ENCODE measurements at places on chromosomes 3 and 15.

- DNase-seq: no peak
Observed at GRCh38 chr3:158455406-158455805, 115.6 kb upstream of the MLF1 start.

GRCh38 chr3:183309276-183309675, 56.2 kb downstream of the B3GNT5 start:
- no peak for DNase-seq

DNA sequence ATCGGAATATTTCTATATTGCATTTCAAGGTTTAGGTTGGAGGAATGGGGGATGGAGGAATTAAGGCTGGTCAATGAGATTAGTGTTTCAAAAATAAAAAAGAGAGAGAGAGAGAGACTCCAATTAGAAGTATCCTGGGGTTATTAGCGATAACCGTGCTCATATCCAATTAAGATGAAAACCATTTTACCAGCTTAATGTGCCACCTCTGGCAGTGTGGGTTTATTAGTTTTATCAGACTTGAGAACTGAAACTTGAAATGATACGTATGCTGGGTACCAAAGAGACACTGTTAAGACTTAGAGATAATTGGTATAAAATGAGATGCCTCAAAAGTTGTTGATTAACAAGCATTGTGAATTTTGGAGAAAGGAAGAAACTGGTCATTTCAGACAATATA, 251.5 kb upstream of the NR2F2 start:
- DNase-seq: no peak

- no peak for DNase-seq
Observed at GRCh38 chr3:42864321-42864950, 11.2 kb downstream of the CYP8B1 start.

GRCh38 chr3:79329154-79329553, 438.6 kb downstream of the ROBO1 start:
- no peak for DNase-seq

DNA sequence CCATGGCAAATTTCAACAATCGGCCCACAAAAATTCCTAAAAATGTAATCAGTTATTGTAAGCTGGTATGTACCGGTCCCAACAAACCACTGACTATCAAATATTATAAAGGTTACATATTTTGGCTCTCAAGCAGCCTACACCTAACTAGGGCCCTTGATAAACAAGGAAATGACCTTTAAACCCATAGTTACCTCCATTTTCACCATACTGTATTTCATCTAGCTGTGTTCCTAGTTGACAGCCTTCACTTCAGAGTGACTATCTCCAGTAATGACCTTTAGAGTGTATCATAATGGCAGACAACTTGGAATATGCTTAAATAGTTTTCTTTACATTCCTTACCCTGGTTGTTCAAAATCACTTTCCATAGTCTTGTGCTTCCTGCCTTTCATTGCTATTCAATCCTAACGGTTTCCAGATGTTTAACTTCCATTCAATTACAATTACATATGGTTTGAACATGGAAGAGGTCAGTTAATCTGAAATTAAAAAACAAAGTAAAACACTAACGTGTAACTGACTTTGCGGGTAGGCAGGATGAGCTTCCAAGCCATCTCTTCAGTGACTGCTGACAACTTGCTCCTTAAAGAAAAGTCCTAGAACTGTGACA, 111.9 kb upstream of the TSC22D2 start:
- DNase-seq: no peak

DNA sequence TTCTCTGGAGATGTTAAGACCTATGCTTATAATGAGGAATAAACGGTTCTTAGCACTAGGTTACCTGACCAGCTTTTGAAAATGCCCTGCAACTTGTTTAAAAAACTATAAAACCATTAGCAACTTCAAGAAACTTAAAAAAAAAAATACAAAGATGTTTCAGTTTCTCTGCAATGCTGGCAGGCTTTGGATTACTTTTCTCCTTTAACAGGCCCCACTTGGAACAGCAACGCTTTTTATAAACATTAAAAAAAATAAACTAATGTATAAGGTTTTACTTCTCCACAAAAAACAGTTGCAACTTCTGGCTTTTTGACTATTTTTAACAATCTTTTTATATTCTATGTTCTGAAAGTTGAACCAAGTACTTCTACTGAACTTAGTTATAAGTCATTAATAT, 1006.7 kb downstream of the ROBO1 start:
- no peak for DNase-seq

DNA sequence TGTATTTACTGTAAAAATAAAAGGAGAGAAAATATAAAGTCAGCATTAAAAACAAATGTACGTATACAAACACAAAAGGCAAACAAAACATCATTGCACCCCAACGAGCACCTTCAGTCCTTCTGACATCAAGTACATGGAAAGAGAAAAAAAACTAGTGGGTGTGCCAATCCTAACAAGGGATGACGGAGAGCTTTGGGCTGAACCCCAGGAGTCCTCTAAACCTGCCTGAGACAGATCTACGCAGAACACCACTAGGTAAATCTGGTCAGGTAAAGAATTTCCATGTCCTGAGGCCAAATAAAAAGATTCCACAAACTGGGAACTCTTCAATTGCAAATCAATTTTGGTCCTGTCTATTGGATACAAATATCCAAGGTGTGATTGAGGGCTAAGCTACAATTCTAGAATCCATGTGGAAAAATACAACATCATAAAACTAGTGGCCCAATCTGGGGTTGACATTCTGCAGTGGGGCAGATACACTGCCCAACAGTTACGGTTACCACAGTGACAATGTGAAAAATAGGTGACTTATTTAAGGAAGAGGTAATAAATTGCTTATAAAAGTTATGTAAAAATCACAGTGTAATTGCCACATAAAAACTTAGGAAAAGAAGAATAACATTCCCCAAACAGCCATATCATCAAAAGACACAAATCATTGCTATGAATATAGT, 14.2 kb downstream of the IFT80 start:
- DNase-seq: no peak

GRCh38 chr15:44246521-44247268, 41.8 kb upstream of the GOLM2 start:
- no peak for DNase-seq

DNA sequence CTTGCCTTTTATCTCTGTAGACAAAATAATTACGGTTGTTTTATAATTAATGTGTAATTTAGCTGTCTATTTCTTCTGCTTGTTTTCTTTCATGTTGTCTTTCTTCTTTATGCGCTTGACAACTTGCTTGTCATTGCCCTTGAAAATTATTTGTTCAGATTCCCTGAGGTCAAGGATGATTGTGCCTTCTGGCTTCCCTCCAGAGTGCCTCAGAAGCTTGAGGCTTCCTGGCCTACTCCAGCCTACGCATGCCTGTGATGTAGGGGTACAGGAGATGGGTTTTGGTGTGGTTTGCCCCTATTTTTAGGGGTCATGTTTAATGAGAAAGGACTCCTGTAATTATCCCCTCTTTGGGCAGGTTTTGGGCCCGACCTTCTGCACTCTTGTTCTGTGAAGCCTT, 231.5 kb downstream of the SV2B start:
- DNase-seq: no peak

GRCh38 chr3:110758208-110758607, 313.4 kb upstream of the NECTIN3 start:
- no peak for DNase-seq

- DNase-seq: peak; percentile 95
Observed at GRCh38 chr15:43185157-43186002, at the start of gene CCNDBP1. Gene CCNDBP1 (plus strand): TSS chr15:43185403. CDS start chr15:43185499, 96 bp downstream.

- DNase-seq: peak; percentile 42
Observed at GRCh38 chr3:41026394-41027177, 172.7 kb upstream of the CTNNB1 start.

DNA sequence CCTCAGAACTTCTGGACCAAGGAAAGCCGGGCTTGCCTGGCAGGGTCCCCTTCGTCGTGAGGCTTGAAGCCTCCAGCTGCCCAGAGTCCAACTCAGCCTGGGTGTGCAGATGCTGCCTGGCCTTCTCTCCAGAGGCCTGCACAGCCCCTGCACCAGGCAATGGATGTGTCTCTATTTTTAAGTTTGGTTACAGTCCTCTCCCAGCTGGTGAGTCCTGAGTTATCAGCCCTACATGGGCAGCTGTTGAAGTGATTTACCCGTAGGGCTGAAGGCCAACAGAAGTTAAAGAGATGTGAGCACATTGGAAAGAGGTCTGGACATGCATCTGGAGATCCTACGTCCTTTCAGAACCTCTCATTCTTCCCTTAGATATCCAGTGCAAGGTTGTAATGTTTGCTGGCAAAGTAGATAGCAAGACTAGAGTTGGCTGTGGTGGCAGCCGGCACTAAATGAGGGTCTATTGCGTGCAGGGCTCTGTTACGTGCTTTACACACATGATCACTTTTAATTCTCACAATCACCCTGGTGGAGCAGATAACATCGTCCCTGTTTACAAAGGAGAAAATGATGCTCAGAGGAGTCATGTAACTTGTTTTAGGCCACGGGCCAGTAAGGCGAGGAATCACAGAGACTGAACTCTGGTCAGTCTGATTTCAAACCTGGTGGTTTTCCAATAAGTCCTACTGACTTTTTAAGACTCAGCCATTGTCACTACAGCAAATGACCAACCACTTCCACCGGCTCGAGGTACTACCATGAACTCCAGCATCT, 9.9 kb downstream of the FYCO1 start:
- DNase-seq: no peak

- DNase-seq: peak; percentile 19
Observed at GRCh38 chr3:126494204-126494969, 18.7 kb upstream of the ZXDC start.

DNA sequence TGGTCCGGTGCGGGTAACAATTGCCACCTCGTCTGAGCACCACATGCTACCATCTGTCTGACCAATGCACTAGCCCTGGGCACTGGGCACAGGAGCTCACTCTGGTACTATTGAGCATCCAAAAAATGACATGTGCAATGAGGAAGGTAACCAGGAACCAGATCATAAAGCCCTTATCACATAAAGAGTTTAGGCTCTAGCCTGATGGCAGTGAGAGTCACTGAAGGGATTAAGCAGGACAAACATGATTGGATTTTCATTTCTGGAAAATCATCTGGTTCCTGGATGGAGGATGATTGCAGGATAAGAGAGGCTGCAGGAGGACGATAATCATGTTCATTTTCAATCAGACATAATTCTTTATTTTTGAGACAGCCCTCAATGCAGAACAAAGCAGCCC, 12.4 kb downstream of the NDUFB4 start:
- DNase-seq: peak; percentile 74

GRCh38 chr3:155425396-155425795, 131.9 kb upstream of the STRIT1 start:
- no peak for DNase-seq

GRCh38 chr3:51471775-51472652, 27.8 kb downstream of the DCAF1 start:
- no peak for DNase-seq

DNA sequence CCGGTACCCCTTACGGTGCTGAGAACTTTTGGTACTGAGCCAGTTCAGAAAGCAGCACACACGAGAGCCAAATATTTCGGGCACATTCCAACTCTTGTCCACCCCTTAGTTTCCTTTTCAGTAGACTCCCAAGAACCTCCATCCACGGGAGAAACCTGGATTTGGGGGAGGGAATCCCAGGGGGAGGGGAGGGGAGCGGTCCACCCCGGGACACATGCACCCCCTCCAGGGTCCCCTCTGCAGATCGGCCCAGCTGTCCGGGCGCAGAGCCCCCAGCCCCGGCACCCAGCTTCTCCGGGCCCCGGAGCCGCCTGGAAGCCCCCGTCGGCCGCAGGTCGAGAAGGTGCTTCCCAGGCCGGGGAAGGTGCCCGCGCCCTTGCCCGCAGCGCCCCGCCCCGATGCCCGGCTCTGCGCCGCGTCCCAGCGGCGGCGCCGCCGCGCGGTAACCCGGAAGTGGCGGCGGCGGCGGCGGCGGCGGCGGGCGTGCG, 455 bp upstream of the ABHD17C start:
- DNase-seq: no peak

GRCh38 chr3:3705090-3705775, 94.0 kb upstream of the LRRN1 start:
- DNase-seq: peak; percentile 32

- DNase-seq: no peak
Observed at GRCh38 chr15:61299075-61299763, 70.1 kb upstream of the RORA start.

GRCh38 chr15:36330598-36330997, 248.8 kb upstream of the CDIN1 start:
- DNase-seq: no peak

DNA sequence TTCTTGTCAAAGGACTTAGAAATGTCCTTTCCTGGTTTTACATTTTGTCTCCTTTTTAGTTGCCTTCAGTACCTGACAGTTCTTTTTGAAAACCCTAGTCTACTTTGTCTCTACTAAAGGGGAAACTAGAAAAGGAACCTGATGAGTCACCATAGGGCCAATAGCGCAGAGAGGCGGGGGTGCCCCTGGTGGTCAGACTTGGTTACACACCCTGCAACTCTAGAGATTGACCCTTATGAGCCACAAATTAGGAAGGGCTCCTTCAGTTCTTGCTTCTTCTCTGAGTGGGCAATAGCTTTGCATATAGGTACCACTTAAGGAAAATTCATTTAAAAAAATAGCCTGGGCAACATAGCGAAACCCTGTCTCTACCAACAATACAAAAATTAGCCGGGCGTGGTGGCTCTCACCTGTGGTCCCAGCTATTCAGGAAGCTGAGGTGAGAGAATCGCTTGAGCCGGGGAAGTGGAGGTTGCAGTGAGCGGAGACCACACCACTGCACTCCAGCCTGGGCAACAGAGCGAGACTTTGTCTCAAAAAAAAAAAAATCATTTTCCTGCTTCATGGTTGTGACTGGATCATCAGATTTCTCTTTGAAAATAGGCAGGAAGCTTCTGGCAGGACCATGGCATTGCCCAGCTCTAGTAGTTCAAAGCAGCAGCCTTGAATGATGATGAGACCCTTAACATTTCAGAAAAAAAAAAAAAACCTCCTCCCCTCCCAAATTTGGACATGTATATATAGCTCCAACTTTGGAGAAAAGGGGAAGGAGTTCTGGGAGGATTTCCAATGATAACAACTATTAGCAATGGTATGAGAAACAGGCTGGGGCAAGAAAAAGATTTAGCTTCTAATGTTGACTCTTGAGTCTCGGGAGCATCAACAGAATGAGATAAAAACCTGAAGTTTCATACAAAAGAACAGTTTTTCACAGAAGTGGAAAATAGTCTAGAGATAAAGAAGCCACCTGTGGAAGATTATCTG, 45.2 kb upstream of the RASA2 start:
- peak; percentile 44 for DNase-seq

DNA sequence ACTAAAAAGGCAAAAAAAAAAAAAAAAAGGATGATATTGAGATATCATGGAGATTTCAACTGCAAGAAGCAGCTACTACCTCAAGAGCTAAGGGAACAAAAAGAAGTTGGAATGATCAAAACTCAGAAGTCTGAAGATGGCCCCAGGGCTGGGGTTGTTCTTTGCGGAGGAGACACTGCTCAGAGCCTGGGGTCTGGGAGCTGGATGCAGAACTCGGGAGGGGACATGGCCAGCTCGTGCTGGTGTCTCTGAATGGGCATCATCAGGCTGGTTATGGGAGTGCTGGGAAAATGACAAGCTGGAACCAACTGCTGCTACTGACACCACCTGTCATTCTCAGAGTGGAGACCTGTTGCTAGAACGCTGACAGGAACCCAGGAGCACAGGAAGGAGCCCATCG, 14.2 kb upstream of the ADIPOQ start:
- DNase-seq: peak; percentile 12

GRCh38 chr15:52566889-52567288, 1.9 kb downstream of the ARPP19 start:
- no peak for DNase-seq

GRCh38 chr3:194023501-194024280, 112.3 kb upstream of the HES1 start:
- DNase-seq: no peak

GRCh38 chr15:69576035-69576526, 123.5 kb downstream of the RPLP1 start:
- DNase-seq: peak; percentile 12
